NCI-H446 treated with DMSO at 0.1 percent for 48 hours (cell line): ENCODE measurements at places on chromosomes 12 and 14.

DNA sequence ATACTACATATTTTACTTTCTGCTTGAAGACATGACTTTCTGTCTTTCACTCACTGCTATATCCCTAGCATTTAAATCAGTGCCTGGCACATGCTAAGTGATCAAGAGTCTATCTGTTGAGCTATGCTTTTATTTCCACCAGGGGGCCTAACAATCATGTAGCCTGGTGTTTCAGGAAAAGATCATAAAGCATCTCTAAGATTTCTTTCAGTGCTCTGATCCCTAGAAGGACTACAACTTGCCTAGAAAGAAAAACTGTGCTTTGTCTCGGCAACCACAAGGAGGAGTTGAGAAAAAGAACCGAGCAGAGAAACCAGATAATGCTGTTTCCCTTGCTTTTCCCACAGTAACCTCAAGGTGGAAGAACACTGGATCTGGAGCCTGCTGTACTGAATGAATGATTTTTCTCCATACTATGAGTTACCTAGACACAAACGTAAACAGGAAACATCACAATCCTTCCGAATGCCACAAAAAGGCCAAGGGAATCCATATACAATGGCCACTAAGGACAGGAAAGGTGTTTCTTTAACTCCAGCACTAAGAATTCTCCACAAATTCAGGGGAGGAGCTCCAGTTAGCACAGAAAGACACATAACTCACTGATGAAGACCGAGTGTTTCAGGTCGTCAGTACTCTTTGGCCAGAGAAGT lies 1.2 kb downstream of the CRY1 start:
- peak; percentile 86 for DNase-seq

DNA sequence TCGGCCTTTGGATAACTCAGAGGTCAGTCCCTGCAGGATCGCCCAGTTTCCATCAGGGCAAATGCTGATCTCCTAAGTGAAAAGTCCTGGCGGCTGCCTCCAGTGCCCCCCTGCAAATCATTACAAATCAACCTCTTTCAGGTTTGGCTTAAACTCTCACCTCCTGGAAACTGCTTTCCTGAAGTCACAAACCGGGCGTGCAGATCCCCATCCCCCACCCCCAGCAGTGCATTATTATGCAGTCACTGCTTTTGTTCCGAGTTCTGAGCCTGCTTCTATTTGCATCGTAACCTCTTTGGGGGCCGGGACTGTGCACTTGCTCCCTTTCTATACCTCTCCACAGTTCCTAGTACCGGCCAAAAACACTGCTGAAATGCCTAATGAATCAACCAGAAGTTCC lies at the start of gene USP44:
Gene USP44 (minus strand): TSS at position 172 of the 400 bp plus-strand sequence. CDS start 17,220 bp downstream, outside the sequence.
- DNase-seq = no peak

GRCh38 chr12:109721276-109721675 lies 7.7 kb downstream of the FAM222A start:
- DNase-seq = no peak

DNA sequence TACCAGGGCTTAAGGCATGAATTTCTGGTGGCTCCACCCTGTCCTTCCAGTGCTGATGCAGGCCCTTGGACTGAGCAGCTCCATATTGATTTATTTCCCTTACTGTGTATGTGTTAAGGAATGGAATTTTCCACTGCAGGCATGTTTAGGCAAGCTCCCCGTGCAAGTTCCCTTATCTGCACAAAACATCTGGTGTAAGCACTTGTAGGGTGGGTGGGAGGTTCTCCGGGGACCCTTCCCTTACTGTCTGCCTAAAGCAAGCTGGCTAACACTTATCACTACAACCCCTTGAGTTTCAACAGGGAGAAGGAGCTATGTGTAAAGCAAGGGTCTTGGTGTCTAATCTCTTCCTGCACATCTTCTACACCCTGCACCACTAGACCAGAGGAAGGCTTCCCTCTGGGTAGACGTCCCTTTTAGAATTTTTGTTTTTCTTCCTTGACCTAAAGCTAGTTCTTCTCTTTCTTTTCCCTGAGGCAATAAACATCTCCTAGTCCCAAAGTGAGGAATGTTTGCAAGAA lies 22.0 kb upstream of the DRAM1 start:
- DNase-seq = no peak

GRCh38 chr12:109443794-109444193 lies 33.3 kb downstream of the KCTD10 start:
- DNase-seq = no peak

DNA sequence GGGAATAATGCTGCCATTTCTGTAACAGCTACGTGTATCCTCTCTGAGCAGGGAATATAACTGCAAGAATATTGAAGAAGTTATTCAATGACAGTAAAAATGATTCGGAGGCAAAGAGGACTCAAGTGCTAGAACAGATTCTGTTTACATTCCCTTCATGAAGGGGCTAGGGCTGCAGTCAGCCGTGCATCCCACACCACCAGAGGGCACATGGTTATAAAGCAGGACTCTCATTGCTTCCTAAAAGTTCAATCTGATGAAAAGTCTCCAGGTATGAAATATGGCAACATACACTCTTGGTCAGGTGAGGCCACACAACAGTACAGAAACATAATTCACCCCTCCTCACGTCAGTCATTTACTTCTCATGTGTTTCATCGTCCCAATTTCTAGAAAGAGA lies 34.0 kb downstream of the TCHP start:
- DNase-seq = no peak

DNA sequence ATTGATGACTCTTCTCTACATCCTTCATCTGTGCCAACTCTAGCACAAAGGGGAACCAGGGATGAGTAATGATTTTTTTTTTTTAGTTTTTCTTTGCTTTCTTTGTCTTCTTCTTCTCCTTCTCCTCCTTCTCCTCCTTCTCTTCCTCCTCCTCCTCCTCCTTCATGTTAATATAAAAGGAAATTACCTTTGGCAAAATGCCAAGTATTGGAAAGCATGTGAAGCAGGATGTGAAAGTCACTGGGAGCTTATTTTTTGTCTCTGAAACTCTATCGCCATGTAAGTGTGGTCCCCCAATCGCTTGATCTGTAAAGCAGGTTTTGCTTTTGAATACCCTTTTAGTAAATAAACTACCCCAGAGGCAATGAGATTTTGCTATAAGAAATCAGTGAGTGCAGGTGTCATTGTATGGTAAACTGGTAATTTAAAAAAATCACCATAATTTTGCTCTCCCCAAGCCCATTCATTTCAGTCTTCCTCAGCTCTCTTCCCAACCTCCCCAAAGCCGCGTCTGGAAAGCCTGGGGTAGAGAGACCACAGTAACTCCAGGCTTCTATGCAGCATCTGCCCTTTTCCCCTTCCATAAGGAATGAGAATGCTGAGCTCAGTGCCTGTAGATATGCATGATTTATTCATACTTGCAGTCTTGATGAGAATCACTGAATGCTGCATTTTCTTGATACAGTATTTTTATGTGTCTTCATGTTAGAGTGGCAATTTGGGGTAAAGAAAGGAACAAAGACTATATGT lies 388.7 kb downstream of the TMEM117 start:
- peak; percentile 69 for DNase-seq

DNA sequence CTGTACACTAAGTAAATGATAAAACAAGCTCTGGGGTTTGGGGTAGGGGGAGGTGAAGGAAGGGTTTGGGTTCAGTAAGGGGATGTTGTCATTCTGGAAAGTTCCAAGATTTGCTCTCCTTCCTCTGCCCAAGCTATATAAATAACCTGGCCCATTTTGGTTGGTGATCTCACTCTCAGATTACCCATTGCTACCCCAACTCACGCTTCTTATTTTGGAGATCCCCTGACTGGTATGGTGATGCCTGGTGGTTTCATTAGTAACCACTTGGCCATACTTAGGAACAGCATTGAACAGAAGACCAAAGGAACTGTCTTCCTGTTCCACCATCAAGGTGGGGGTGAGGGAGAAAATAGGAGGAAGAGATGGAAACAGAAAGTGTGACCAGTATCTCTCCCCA lies 259.6 kb upstream of the TBX3 start:
- DNase-seq = no peak

DNA sequence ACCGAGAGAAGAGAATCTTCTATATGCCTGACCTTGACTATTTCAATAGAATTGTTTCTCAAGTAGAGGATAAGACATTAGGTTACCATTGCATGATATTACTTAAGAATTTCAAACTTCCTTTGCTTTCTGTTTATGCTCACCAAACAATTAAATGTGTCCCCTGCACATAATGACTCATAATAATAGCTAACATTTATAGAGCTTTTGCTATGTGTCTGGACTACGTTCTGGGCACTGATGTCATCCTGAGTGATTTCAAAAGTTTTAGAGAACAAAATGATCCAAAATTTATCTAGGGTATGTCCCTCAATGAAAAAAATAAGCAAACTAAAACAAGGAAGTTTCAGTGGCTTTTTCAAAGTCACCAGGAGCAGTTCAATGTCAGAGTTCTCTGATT lies 38.8 kb downstream of the SLC15A5 start:
- no peak for DNase-seq

DNA sequence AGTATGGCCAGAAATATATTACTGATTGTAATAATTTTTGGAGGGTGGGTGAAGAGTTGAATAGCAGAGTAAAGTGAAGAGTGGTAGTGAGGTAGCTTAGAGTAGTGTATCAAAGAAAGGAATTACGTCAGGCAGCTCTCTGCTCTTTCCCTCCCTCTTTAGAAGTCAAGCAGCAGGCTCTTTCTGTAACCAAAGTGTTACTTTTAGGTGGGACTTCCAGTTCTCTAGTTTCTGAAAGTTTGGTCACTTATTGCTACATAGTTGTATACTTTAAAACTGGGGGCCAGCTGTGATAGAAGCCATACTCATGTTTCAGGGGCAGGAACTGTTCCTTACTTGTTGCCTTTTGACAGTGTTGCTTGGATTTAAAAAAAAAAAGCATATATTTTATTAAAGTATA lies 30.6 kb downstream of the ATF7IP start:
- no peak for DNase-seq

DNA sequence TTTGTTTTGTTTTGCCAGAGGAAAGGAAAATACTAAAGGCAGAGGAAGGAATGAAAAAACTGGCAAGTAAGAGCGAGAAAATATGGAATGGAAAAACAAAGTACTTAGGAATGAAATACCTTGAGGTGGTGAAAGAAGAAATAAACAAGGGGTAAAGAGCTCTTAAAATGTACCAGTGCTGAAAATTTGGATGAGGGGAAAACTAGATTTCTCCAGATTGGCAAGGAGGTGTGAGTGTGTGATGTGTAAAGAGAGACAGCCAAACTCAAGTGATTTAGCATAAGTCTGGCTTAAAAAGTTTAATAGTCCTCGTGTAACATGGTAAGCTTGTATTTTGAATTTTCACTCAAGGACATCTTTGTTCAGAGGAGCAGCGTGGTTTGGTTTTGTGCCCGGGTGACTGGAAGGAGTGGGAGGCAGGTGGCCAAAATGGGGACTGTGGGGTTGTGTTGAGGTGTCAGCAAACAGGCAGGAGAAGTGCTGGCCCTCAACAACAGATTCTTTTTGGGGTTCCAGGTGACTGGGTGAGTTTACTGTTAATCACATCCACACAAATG lies 102.7 kb downstream of the DACT1 start:
- DNase-seq = no peak

DNA sequence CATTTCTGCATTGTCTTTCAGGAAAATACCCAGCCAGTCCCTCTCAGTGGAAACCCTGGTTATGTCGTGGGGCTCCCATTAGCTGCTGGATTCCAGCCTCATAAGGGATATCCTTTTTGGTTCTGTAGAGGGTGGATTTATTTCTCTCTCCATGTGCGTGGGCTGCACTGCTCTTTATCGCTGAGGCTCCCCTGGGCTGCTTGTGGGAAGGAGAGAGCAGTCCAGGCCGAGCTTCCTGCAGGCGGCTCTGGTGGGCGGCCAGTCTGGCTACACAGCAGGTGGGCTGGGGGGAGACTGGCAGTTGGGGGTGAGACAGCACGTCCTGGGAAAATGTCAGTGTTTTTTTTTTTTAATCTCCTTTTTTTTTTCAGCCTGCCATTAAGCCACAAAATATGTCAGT lies 27.6 kb downstream of the TCTN1 start:
- DNase-seq = no peak

DNA sequence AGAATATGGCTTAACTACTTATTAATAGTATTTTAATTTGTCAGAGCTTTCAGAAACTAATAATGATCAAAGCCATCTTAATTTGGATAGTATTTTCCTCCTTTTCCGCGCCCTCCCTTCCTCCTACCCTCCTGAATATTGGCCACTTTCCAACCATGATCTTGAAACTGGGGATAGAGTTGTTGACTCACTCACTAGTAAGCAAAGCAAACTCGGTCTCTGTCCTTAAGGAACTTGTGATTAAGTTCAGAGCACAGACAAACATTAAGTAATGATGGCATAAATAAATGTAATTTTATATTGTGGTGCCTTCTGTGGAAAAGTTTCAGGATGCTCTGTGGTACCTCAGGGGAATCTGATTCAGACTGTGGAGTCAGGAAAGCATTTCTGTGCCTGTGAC lies 75.7 kb downstream of the LRRK2 start:
- DNase-seq = no peak

DNA sequence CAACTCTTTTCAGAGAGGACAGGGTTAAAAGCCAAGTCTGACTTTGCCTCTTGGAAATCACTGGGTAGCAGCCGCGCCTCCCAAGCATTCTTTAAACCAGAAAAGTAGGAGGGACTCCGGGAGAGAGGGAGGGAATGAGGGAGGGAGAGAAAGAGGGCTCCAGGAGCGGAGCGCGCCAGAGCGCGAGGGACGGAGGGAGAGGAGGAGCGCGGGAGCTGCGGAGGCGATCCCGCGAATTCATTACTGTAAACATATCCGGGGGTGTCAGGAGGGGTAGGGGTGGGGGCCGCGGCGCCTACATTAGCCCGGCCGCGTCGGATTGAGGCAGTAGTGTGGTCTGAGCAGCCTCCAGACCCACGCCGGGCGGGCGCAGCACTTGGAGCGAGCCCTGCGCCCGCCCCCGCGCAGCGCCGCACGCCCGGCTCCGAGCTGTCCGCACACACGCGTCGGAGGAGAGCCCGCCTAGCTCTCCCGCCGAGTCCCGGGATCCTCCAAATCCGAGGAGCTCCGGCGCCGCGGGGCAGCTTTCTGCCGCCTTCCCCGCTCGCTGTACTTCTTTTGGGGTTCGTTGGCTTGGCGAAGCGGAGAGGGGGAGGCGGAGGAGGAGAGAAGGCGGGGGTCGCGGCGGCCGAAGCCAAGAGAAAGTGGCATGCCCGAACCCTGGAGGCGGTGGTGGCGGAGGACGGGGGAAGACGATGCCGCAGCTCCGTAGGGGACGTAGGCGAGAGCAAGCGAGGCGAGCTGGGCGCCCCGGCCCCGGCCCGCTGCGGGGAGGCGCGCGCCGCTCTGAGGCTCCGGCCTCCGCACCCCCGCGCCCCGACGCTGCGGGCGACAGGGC lies 3.3 kb downstream of the FLRT2 start:
- no peak for DNase-seq

- DNase-seq = no peak
Measured at GRCh38 chr14:94397289-94398181, 9.1 kb upstream of the SERPINA1 start.

DNA sequence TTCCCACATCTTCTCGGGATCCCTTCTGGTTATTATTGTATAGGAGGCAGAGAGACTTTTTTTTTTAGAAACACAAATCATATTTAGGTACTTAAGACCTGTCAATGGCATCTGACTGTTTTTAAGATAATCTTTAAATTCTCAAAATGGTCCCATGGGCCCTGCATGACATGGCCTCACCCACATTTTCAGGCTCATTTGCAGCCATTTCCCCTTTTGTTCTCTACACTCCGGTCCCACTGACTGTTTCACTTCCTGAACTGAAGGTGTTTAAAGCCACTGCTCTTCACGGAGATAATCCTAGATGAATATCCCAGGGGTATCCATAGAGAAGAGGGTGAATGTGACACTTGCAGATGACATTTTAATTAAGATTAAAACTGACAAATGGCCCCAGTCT lies 12.3 kb upstream of the C12orf71 start:
- DNase-seq = no peak
